ENCODE measurements at places on chromosomes 6 and 20.

DNA sequence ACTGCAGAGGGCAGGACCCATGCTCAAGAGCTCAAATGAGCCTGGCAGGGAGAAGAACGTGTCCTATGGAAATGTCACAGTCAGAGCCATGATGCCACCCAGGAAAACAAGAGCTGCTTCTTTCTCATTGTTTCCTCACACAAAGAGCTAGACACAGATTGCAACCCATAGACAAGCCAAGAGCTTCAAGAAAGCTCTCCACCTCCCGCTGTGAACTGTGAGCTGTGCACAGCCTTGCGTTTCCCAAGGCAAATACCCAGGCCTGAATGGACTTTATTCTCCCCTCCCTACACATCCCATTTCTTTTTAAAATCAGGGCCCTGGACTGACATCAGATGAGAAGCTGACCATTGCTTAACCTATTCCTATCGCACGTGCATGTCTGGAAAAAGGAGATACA lies 388.8 kb downstream of the RNGTT start:
- DNase-seq: no peak

- no peak for DNase-seq
These were observed 37.8 kb upstream of the STX16 start for GRCh38 chr20:58613061-58613854.

- no peak for DNase-seq
These were observed 163.4 kb upstream of the CEP162 start for GRCh38 chr6:84390851-84391250.

DNA sequence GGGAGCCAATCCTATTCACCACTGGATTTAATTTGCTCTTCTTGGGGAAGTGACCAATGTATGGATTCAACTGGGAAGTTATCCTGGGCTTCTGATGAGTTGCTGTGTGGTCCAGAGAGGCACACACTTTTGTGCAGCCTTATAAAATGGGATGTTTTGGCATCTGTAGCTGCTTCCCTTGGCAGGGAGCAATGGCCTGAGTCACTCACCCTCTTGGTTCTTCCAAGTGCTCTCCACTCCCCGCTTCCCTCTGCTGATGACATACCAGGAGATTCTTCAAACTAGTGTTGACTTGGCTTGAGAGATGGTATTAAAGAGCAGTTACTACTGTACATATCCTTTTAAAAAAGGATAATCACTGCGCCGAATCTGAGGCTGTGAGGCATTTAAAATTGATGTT lies 105.8 kb downstream of the JARID2 start:
- DNase-seq: no peak

DNA sequence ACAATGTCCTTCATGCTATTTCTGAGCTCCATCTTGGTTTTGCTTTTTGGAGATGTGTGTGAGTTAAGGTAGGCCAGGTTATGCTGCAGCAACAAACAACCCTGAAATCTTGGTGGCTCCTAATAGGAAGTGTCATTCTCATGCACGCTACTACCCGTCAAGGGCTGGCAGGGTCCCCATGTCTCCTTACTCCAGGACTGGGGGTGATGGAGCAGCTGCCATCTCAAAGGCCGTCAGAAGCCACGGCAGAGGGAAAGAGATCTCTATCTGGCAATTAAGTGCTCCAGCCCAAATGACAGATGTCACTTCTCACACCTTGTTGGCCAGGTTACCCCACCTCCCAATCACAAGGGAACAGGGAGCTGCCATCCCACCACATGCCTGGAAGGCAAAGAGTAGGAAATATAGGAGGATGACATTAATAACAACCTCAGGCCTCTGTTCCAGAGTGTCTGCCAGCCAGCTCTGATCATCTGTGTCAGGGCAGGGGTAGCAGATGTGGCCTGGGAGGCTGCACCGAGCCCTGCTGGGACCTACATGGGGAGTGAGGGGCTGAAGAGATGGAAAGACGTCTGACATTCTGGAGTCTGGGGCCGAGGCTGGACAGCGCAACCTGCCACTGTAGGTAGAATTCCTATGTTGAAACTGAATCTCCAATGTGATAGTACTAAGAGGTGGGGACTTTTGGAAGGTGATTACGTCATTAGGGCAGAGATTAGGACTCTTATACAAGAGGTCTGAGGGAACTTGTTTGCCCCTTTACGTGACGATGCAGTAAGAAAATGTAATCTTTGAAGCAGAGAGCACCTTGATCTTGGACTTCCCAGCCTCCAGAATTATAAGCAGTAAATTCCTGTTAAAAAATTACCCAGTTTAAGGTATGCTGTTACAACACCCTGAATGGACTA lies 4.8 kb upstream of the SDCBP2 start:
- DNase-seq: no peak

GRCh38 chr6:154602708-154603107 lies 92.2 kb upstream of the CNKSR3 start:
- DNase-seq: no peak

DNA sequence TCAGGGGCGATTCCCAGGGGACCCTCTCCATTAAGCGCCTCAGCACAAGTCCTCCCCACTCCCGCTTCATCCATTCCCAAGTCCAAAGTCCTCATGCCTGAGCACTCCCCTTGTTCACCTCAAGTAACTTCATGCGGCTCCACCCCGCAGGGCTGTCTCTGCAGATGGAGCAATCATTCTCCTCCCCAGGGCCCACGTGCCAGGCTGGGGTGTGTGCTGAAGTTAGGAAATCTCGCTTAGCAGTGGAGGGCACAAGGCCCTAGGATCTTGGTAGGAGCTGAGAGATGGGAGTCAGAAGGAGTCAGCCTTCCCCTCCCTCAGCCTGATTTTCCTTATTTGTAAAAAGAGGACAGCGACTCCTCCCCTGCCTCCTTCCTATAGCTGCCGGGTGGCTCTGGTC lies 3.5 kb downstream of the TGM3 start:
- no peak for DNase-seq

DNA sequence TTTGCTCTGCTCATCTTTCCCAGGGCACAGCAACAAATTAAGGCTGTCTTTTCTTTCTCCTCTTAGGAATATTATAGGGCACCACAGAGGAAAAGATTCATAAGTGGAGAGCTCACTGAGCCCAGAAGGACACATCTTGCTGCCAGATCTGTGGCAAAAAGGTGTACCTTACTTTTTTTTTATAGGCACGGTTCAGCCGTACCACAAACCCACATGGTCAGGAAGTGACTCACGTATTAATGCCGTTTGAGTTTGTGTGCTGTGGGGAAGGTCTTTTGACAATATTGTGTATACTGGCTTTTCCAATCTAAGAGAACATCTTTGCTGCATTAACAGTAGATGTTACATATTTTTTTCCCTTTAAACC lies 28.4 kb downstream of the PAQR8 start:
- no peak for DNase-seq

DNA sequence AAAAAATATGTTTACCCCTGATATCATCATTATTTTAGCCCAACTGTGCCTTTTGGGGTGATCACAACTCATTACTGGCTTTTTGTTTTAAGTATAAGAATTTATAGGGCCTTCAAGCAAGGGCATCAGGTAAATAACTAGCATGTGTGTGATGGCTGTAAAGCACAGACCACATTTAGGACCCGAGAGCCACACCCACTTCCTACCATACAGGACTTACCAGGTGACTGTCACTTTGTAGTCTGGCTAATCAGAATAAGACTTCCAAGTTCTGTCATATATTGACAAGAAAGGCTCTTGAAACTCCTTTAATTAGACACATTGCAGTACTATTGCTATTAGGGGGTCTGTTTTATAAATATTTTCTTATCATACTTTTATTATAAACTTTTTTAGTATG lies 31.1 kb downstream of the TMEM242 start:
- no peak for DNase-seq

DNA sequence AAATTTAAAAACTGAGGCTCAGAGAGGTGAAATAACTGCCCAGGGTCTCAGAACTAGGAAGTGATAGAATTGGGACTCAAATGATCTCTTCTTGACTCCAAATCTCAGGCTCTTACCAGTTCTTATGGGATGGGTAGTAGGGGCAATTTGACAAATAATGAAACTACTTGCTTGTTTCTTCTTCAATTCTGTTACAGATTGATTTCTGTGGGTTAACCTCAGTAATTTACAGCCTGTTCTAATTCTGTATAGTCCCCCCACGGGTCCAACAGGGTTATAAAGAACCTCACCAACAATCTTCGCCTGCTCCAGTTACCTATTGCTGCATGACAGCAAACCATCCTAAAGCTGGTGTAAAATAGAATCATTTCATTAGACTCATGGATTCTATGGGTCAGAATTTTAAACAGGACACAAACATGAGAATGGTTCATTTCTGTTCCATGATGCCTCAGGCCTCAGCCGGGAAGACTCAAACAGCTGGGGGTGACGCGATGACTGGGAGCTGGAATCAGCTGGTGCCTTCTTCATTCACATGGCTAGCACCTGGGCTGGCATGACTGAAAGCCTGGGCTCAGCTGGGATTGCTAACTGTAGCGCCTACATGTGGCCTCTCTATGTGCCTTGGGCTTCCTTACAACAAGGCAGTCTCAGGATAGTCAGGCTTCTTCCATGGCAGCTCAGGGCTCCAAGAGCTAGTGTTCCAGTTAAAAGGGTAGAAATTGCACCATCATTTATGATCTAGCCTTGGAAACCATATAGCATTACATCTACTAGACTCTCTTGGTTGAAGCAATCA lies 6.6 kb upstream of the WFDC2 start:
- DNase-seq: no peak

DNA sequence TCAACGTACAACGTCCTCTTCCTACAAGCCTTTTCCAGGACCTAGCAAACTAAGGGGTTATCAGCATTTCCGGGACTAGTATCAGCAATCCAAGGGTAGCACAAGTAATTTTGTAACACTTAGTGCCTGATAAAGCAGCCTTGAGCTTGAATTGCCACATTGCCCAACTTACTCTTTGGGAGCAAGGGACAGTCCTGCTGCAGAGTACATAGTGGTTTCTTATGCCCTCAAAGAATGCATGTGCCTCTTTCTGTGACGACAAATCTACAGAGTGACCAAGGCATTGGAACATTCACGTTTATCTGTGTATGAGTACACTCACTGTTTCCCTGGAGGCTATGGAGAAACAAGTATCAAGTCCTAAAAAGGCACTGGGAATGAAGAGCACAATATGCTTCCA lies 3.2 kb upstream of the ID4 start:
- no peak for DNase-seq

GRCh38 chr20:573414-574296 lies 30.1 kb upstream of the CSNK2A1 start:
- DNase-seq: no peak

DNA sequence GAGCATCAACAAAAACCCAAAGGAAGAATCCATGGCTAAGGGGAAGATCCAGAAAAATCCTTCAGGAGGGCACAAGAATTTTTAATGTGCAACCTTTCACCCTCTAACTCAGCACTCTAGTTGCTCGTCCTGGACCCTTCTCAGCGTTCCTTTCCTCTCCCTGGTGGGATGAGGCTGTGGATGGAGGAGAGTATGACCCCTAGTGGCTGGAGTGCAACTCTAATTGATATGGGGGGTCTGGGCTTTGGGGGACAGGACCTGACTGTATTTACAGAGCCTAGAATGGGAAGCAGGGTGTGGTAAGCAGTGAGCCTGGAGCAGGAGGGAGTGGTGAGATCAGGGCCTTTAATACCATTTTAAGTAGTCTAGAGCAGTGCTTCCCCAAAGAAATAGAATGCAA lies 83.9 kb upstream of the CEP85L start:
- DNase-seq: no peak

DNA sequence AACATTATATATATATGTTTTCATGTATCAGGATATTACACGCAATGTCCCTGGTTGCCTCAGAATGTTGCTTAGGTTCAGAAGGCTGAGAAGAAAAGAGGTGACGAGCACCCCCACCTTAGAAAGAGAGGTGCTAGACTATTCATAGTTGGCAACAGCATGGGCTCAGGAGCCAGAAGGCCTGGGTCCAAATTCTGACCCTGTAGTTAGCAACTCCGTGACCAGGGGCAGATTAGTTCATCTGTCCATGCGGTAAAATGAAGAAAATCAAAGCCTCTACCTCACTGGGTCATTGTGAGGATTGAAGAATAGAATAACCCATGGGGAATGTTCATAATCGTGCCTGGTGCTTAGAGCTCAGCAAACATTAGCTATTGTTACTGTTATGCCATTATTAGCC lies 5.4 kb upstream of the SIRT5 start:
- DNase-seq: no peak

- DNase-seq: no peak
These were observed 621.5 kb downstream of the TENT5A start for GRCh38 chr6:81130969-81131368.

DNA sequence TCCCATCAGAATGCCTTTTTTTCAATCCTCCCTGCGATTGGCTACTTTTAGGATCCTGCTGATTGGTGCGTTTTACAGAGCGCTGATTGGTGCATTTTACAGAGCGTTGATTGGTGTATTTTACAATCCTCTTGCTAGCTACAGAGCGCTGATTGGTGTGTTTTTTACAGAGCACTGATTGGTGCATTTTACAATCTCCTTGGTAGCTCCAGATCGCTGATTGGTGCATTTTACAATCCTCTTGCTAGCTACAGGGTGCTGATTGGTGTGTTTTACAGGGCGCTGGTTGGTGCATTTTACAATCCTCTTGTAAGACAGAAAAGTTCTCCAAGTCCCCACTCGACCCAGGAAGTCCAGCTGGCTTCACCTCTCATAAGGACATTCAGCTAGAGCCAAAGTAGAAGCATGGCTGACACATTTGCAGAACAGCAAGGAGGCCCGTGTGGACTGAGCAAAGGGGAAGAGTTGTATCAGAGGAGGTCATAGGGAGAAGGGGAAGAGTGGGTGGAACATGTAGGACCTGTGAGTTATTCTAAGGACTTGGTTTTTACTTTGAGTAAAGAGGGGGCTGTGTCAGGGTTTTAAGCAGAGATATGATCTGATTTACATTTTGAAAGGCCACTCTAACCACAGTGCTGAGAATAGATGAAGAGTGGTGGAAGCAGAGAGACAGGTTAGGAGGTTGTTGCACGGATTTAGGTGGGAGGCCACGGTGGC lies 2.6 kb downstream of the ALDH5A1 start:
- DNase-seq: no peak

DNA sequence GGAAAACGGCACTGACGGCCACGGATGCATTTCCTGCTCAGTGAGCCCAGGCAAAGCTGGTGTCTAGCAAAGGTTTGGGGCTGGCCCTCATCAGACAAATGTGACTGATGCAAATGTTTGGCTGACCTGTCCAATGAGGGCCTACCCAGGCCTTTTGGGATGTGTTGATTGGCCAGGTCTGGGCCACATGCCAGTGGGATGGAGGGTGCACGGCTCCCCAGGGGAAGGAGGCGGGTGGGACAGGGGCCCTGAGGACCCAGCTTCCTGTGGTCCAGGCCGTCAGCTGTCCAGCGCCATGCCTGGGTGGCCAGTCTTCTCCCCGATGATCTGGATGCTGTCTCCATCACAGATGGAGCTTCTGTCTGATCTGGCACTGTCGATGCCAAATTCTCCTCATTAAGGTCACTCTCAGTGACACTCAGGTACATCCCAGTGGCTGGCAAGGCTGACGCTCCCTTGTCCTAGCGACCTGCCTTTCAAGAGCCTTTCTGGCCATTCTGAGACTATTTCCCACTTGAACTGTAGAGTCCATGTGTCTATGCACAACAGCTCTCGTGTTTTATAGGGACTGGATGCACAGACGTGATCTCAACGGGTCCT lies 43.0 kb downstream of the NTSR1 start:
- no peak for DNase-seq

- no peak for DNase-seq
These were observed 2.0 kb upstream of the ZSCAN26 start for GRCh38 chr6:28264834-28265401.

All from NCI-H1417 treated with DMSO at 0.1 percent for 48 hours (cell line).